ENCODE measurements at places on chromosomes 11 and 22.
A peak's percentile ranks its signal among the peaks of the same experiment; 100 is the strongest.

GRCh38 chr11:36123336-36124101 is 165.7 kb downstream of the COMMD9 start:
- no peak for DNase-seq

DNA sequence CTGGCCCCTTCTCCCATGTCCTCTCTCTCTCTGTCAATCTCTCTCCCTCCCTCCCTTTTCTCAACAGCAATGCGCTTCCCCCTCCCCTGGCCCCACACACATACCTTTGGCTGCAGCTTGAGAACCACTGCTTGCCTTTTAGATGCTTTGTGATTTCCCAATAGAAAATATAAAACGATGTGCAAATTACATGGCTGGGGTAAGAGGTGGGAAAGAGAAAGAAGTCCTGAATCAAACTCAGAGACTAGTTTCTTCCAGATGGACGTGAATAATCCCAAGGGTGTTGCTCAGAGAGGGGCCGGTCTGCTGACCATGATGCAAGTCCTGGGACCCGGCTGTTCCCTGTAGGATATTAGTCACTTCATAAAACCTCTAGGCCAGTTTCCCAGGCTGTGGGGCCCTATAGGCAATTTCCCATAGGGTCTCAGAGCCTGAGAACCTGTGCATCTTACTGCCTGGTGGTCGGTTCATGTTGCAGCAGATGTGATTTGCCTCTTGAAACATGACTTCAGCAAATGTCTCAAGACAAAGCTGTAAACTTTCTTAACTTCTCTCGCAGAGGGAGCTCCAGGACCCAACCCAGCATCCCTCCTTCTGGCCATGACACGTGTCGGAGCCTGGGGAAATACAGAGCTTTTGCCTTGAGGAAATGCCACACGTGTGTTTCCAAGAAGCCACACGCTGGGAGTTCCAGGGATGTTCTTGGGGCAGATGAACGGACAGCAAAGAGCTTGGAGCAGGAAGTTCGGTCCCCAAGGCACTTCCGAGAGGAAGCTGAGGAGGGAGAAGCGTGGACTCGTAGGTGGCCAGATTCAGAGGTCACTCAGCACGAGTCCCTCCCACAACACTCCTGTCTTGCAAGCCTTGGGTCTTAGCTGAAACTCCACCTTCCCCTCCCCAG is 34.5 kb upstream of the ETS1 start:
- DNase-seq = no peak

- DNase-seq = no peak
Observed at GRCh38 chr11:118155776-118156530, 3.3 kb upstream of the SCN4B start.

GRCh38 chr11:15942936-15943335 is 413.4 kb downstream of the SOX6 start:
- no peak for DNase-seq

DNA sequence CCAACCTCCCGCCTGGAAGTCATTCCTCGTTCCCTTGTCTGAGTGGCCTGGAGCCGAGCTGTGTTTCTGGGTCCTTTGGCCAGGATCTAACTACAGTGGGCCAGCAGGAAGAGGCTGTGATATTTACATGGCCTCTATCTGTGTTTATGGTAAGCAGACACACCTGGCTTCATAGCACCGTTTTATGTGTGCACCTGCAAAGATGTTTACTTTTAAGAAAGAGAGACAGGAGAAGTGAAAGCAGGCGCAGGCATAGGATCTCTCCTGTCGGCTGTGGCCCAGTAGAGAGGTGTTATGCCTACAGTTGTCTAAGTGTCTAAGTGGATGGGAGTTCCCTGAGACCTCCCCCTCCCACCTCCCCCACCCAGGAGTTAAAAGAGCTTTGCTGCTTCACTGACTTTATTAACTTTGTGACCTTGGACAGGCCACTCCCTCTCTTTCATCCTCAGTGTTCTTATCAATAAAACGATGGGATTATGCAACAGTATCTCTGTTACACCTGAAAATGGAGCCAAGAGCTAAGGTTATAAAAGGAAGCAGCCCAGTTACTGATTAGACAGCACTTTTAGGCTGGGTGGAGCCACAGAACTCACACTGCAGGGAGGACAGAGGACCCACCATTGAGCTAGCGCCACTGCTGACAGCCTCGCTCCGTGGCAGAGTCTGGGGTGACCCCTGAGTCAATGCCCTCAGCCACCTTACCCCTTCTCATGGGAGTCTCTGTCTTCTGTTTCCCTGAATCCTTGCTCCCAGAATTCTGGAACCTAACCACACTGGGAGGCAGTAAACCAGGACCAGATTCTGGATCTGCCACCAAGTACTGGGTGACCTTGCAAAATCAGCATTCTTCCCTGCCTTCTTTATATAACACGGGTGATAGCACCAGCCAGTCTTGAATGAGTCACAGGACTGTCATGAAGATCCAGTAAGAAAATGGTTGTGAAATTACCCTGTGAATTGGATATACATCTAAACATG is 22.0 kb downstream of the ST14 start:
- DNase-seq = no peak

GRCh38 chr11:69711822-69712801 is 8.3 kb upstream of the FGF19 start:
- no peak for DNase-seq

- peak; percentile 75 for DNase-seq
Observed at GRCh38 chr22:45101515-45102227, 62.1 kb upstream of the NUP50 start.

DNA sequence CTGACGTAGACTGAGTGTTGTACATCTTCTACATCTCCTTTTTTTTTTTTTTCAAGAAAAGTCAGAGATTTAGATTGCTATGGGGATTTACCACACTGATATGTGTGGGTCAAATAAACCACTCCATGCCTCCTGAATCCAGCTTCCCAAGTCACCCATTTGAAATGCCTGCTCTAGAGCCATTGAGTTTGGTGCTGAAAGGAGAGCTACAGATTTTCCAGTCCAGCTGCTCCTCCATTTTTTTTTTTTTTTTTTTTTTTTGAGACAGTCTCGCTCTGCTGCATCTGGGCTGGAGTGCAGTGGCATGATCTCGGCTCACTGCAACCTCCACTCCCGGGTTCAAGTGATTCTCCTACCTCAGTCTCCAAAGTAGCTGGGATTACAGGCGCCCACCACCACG is 115.2 kb upstream of the TIMP3 start:
- DNase-seq = no peak

GRCh38 chr11:107473792-107474191 is 16.2 kb upstream of the CWF19L2 start:
- no peak for DNase-seq

- no peak for DNase-seq
Observed at GRCh38 chr11:92769112-92769511, 200.3 kb upstream of the MTNR1B start.

- no peak for DNase-seq
Observed at GRCh38 chr11:73072935-73073481, 69.1 kb downstream of the FCHSD2 start.

DNA sequence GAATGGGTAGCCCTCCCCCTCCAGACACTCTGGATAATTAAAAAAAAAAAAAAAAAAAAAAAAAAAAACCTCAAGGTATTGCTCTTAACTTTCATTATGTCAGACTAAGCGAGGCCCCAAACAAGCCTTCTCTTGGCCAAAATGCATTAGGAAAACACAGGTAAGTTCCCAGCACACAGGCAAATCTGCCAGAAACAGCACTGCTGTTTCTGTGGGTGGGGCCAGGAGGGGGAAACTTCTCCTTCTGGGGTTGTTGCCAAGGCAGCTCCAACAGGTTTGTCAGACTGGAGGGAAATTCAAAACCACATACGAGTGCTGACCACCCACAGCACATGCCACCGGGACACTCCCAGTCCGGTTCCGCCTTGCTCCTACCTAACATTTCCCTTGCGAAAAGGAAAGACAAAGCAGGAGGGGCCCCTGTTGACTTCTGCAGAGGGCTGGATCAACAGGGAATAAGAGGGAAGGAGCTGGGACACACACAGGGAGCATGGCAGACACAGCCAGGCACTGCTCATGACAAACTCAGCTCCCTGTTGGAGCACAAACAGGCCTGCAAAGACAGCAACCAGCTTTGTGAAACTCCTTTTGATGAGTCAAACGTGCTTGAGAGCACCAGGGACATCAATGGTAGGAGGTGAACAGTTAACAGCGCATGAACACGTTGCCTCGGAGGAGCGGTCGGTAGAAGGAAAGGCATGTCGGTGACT is 55.0 kb downstream of the MYH9 start:
- peak; percentile 88 for DNase-seq

GRCh38 chr22:17043521-17043920 is 35.5 kb upstream of the GAB4 start:
- DNase-seq = no peak

GRCh38 chr22:27801616-27802345 is at the start of gene MN1:
Gene MN1, minus strand, starts transcription at chr22:27801756. Its CDS starts 1,213 bp downstream, at chr22:27800543.
- DNase-seq = peak; percentile 72

DNA sequence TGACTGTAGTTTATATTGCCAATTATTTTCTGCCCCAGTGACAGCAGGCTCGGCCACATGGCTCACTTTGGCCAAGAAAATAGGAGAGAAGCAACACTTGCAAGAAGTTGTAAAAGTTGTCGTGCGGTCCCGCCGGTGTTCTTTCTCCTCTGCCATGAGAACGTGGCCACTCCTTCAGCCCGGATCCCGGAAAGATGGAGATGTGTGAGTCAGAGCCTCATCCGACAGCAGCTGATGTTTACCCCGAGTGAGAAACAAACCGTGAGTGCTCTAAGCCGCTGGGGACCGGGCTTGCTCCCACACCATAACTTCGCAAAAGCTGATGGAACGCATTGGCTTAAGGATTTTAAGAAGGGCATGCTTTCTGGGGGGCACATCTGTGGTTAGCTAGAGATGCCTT is 157.0 kb downstream of the CACNA1I start:
- no peak for DNase-seq

DNA sequence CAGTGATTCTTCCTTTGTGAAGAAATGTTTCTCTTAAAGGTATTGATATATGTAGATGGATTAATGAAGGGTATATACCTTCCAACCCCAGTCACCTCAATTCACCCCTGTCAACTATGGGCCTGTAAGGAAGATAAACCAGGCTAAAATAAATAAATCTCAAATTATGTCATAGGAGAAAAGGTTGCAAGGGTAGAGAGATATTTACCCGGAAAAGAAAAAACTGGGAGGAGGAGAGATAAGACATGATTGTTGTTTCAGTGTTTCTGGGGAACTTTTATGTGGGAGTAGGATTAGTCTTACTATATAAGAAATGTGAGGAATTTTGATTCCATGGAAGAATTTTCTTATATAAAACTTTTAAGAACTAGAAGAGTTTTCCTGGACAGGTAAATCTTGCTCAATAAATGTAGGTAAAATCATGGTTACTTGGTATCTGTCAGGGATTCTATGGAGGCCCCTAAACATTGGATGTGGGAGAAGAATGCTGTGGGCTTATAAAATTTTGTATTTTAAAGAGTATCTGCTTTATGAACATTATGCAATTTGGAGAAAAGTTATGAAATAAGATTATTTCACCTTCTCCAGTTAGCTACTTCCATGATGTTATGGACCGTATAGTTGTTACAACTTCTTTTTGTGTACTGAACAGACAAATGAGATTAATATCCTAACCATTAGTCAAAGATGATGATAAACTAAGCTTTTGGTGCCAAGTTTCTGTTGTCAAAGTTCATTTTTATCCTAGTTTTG is 6.4 kb downstream of the YAP1 start:
- DNase-seq = no peak

GRCh38 chr22:33474587-33474986 is 416.4 kb upstream of the SYN3 start:
- no peak for DNase-seq

DNA sequence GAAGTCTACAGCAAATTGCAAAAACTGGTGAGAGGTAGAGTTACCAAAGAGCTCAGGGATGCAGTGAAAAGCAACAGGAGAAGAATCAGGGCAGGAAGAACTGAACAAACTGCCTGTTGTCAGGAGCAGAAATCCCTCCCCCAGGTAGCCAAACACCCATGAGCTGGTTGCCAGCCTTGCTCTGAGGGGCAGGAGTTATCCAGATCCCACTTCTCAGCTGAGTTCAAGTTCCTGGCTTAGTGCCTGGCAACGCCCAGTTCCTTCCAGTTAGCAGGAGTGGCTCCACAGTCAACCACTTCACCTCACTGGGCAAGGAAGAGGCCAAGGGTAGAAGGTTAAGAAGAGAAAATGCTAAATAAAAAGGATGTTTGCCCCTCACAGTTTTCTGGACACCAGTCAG is 1.9 kb upstream of the MPZL2 start:
- DNase-seq = no peak

- DNase-seq = no peak
Observed at GRCh38 chr11:72652133-72652532, 22.1 kb downstream of the PDE2A start.

- DNase-seq = no peak
Observed at GRCh38 chr22:48704335-48704734, 1123.3 kb downstream of the BRD1 start.

DNA sequence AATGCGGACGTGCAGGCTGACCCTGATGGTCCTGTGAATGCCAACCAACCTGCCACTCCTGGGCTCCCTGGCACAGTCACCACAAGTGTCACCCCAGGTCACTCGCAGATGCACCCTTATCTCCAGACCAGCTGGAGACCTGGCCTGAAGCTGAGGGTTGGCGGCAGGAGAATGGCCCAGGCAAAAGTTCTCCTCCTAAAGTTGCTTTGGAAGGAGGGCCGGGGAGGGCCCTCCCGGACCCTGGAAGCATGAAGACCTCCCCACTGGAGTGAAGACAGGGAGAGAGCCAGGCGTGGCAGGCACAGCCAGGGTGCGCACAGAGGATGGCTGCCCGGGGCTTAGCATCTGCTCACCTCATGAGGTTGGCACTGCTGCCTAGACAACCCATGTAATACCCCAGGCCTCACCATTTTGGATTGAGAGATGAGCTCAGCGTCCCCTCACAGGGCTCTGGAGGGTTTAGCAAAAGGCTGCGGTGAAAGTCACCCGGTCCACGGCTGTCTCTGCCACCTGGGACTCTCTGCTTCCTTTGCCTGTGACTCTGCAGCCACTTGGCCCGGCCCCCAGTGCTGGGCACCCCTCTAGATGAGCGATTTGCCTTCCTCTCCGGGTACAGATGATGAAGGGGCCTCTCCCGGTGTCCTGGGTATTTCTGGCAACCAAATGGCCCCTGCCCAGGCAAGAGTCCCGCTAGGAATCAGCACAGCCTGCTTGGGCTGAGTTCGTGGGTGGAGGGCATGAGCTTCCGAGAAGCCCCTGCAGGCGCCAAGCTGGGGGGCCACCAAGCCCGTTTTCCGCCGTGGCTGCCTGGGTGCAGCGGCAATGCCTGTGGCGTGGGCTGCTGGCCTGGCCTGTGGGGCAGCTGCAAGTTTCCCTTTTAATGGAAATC is 48.3 kb upstream of the SEPTIN5 start:
- no peak for DNase-seq

DNA sequence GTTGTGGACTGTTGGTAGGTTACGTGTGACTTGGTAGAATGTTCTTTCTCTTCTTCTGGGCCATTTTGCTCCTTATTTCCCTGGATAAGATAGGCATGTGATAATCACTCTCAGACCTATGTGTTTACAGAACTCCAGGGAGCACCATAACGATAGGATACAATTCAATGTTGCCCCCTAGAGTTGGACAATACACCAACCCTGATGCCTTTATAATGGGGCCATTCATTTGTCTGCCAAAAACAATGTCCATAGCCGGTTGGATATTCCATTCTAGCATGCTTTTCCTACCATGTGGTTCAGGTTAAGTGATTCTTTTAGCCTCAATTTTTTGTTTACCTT is 60.5 kb downstream of the APIP start:
- DNase-seq = no peak

- DNase-seq = no peak
Observed at GRCh38 chr11:7165911-7166310, 77.1 kb downstream of the RBMXL2 start.

All from ELF-1 (cell line).